Fibroblast of villous mesenchyme (primary cell): ENCODE measurements at places on chromosomes 16 and 17. TPM values are rescaled to one million over a fixed set of nuclear protein-coding genes. Genes with fewer than 3 reads are reported as not detected.

The CBLN1 gene
- total RNA-seq, result not detected in 2 replicates

The HOXB5 gene
- 0.32 and 0.43 TPM in 2 replicates for total RNA-seq

The KCNH4 gene
- under 0.01 TPM in 1 of 2 replicates, not detected in the other for total RNA-seq

The WNT3 gene
- total RNA-seq, result 0.97 and 2.2 TPM in 2 replicates

The GAN gene
- 8.4 and 9.1 TPM in 2 replicates for total RNA-seq

The KRTAP1-4 gene
- not detected in 2 replicates for total RNA-seq

The ZKSCAN2 gene
- 4.8 and 6.0 TPM in 2 replicates for total RNA-seq

The LDAF1 gene
- total RNA-seq, result 41.9 and 47.9 TPM in 2 replicates

The TTYH2 gene
- 1.3 TPM in 2 replicates for total RNA-seq

The TMEM114 gene
- not detected in 2 replicates for total RNA-seq

The KRTAP17-1 gene
- not detected in 2 replicates for total RNA-seq

The SLC47A1 gene
- under 0.01 and 0.86 TPM in 2 replicates for total RNA-seq

The METRNL gene
- total RNA-seq, result 47.1 and 59.9 TPM in 2 replicates

The HCRT gene
- total RNA-seq, result not detected in 2 replicates

The NAA38 gene
- 55.3 and 73.1 TPM in 2 replicates for total RNA-seq

The NPIPA5 gene
- 0.64 and 0.86 TPM in 2 replicates for total RNA-seq

The GLP2R gene
- total RNA-seq, result 0.32 and 0.43 TPM in 2 replicates

The VMO1 gene
- 0.64 TPM in 1 of 2 replicates, not detected in the other for total RNA-seq

The C16orf74 gene
- total RNA-seq, result 8.2 and 8.4 TPM in 2 replicates

The PLA2G10 gene
- total RNA-seq, result not detected in 2 replicates

The KRT24 gene
- not detected in 2 replicates for total RNA-seq

The DPEP3 gene
- total RNA-seq, result not detected in 2 replicates

The FOXC2 gene
- 0.64 TPM in 1 of 2 replicates, not detected in the other for total RNA-seq

The ALDH3A1 gene
- not detected in 2 replicates for total RNA-seq

The ZNF629 gene
- 19.4 and 21.6 TPM in 2 replicates for total RNA-seq

The RNF222 gene
- not detected in 2 replicates for total RNA-seq

The ABCA6 gene
- 3.9 and 6.4 TPM in 2 replicates for total RNA-seq

The WNK4 gene
- 1.3 and 3.9 TPM in 2 replicates for total RNA-seq

The NDUFAB1 gene
- total RNA-seq, result 78.9 and 98.4 TPM in 2 replicates

The OTOA gene
- under 0.01 TPM in 2 replicates for total RNA-seq

The HERPUD1 gene
- total RNA-seq, result 98.4 and 135 TPM in 2 replicates

The ARL5C gene
- total RNA-seq, result not detected in 2 replicates

The CBFA2T3 gene
- total RNA-seq, result not detected in 2 replicates

The RBFOX1 gene
- not detected in 2 replicates for total RNA-seq

The CIBAR2 gene
- total RNA-seq, result not detected in 2 replicates

The KCNAB3 gene
- 1.3 and 1.7 TPM in 2 replicates for total RNA-seq

The ITPRIPL2 gene
- 40.3 and 46.2 TPM in 2 replicates for total RNA-seq

The TBC1D3 gene
- total RNA-seq, result not detected in 2 replicates

The RAI1 gene
- total RNA-seq, result 16.0 and 24.2 TPM in 2 replicates

The NKD1 gene
- under 0.01 TPM in 1 of 2 replicates, not detected in the other for total RNA-seq

The CMTM2 gene
- total RNA-seq, result not detected in 2 replicates

The TTLL6 gene
- total RNA-seq, result under 0.01 TPM in 2 replicates

The GRIN2C gene
- total RNA-seq, result under 0.01 and 0.32 TPM in 2 replicates

The OR1F1 gene
- total RNA-seq, result under 0.01 and 0.43 TPM in 2 replicates

The TP53TG3F gene
- under 0.01 TPM in 1 of 2 replicates, not detected in the other for total RNA-seq

The TMEM100 gene
- total RNA-seq, result under 0.01 and 1.3 TPM in 2 replicates

The MRPL12 gene
- 12.1 and 12.6 TPM in 2 replicates for total RNA-seq

The PIK3R6 gene
- total RNA-seq, result not detected in 2 replicates

The RETREG3 gene
- total RNA-seq, result 59.9 and 80.3 TPM in 2 replicates

The CRYBA1 gene
- 0.43 TPM in 1 of 2 replicates, not detected in the other for total RNA-seq

The ZNF646 gene
- total RNA-seq, result 13.4 and 15.8 TPM in 2 replicates

The KRT15 gene
- total RNA-seq, result 0.43 and 1.3 TPM in 2 replicates

The HAS3 gene
- 0.32 and 0.43 TPM in 2 replicates for total RNA-seq

The FAM20A gene
- total RNA-seq, result 0.97 and 2.2 TPM in 2 replicates

The NPIPB13 gene
- total RNA-seq, result 0.97 TPM in 1 of 2 replicates, not detected in the other

The SCIMP gene
- not detected in 2 replicates for total RNA-seq
